ENCODE measurements at places on chromosomes 2 and 18.

GRCh38 chr2:167692936-167693335 lies 554.5 kb downstream of the STK39 start:
- no peak for DNase-seq

DNA sequence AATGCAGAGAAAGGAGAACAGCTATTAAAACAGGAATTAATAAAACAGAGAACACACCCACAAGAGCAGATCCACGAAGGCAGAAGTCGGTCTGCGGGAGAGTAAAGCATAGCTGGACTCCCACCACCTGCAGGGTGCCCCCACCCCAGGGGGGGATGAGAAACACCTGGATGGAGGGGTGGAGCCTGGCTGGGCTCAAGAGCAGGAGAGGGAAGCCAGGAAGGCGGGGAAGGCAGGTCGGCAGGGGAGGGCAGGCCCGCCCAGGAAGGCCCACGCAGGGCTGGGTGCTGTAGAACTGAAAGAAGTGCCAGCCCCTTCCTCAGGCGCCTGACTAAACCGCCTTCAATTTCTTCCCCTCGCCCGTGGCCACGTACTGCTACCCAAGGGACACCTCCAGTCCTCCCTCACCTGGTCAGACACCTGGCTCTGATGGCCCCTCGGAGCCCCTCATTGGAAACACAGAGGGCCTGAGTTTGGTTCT lies 175.4 kb downstream of the HDAC4 start:
- DNase-seq: no peak

DNA sequence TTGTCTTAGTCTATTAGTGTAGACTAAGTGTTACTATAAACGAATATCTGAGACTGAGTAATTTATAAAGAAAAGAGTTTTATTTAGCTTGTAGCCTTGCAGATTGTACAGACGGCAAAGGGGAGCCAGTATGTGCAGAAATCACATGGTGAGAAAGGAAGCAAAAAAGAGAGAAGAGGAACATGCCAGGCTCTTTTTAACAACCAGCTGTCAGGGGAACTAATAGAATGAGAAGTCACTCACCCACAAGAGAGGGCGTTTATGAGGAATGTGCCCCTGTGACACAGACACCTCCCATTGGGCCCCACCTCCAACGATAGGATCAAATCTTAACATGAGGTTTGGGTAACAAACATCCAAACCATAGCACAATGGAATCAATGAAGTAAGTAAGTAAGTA lies 20.6 kb upstream of the ZNF804A start:
- no peak for DNase-seq

- no peak for DNase-seq
These were observed 8.1 kb downstream of the SIX2 start for GRCh38 chr2:45000921-45001868.

DNA sequence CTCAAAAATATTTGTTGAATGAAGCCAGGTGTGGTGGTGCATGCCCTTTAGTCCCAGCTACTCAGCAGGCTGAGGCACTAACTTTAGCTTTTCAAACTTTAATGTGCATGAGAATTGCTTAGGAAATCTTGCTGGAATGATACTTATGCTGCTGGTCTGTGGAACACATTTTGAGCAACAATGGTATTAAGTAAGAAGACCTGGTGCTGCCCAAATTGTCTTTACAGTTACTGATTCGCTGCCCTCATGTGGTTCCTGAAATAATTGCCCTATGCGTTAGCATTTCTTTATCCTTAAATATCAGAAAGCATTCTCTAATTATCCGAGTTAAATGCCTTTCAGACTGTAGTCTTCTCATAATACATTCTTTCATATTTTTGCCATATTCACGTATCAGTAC lies 76.0 kb upstream of the SESTD1 start:
- DNase-seq: no peak

DNA sequence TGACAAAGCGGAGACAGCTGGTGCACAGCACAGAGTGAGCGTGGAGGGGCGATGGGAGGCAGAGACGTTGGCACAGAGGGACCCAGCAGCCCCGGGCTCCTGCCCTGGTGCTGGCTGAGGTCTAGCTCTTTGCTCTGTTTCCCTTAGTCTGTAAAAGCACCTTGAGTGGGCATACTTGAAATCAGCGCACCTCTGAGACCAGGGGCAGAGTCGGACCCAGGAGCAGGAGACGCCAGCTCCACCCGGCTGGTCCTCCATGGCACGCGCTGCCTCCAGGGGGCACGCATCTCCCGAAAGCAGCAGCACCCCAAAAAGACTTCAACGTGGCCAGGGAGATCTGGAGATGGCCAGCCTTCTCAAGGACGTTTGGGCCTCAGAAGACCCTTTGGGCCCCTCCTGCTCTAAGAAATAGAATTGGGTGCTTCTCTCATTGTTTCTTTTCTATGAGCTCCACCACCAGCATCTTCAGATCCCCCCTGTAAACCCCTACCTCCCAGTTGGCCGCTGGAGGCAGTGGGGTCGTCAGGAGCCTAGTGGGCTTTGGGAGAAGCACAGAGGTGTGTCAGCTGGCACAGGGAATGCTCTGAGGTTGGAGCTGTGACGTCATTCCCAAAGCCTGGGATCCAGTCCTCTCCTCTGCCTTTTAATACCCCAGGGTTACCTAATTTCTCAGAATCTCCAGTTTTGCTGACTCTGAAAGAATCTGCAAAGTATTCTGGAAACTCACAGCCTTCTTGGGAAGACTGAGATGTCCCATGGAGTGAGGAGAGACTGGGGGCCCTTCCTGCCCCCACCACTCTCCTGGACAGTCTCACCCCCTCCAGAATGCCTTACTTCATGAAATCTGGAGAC lies 58.9 kb downstream of the CIB4 start:
- no peak for DNase-seq

GRCh38 chr2:64748147-64748546 lies 94.4 kb upstream of the SERTAD2 start:
- no peak for DNase-seq

DNA sequence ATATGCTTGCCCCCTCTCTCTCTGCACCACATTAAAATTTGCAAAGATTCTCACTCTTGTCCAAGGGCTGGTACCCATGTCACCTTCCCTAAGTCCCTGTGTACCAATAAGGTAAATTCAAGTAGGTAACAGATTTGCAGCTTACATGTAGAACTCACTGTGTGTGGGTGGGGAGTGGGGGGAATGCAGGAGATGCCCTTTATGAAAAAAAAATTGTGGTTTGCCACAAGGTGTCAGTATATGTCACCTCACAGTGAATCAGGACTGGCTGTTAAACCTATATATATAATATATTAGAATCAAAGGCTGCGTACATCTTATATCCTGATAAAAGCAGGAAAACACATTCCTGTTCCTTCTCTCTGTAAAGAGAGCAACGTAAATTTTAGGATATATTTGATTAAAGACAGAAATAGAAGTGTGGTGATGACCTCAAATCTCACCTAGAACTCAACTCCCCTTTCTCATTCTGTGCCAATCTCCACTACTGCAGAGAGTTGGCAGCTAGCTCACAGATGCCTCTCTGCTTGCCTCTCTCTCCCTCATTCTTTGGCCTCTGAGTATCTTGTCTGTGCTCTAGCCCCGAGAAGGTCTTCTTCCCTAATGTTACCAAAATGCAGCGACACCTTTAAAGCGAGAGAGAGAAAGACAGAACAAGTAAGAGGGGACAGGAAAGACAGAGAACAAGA lies 536 bp downstream of the XDH start:
- DNase-seq: no peak

GRCh38 chr2:227413371-227413770 lies 25.6 kb upstream of the SCYGR1 start:
- no peak for DNase-seq

- DNase-seq: no peak
These were observed 688.4 kb upstream of the PIK3C3 start for GRCh38 chr18:41266616-41267015.

GRCh38 chr2:178128836-178129630 lies 16.8 kb downstream of the RBM45 start:
- no peak for DNase-seq

DNA sequence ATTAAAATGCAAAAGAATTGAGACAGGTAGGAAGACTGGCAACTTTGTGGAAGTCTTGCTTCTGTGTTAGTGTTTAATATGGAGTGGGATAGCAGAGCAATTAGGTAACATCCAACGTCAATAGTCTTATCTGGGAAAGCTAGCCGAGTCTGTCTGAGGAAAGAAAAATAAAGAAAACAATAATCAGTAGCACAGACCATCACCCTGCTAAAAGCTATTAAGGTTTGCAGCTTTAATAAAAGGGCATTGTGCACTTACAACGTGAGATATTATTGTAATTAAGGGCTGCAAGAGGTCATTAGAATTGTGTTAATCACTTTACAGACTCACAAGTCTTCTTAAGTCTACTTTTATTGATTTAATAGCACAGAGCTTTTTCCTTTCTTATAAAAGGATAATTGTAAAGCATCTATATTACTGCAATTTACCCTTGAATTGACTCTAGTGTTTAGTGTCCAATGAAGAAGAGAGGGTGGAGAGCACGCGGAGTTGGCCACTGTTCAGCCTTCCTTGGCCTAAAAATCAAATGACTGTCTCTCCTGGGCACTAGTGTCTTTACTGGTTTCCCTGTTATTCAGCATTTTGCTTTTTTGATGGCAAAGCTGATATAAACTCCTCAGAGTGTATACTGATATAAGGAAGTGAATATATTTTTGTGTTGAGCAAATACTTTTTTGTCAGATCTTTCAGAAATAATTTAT lies 2.0 kb downstream of the CDH7 start:
- DNase-seq: no peak

DNA sequence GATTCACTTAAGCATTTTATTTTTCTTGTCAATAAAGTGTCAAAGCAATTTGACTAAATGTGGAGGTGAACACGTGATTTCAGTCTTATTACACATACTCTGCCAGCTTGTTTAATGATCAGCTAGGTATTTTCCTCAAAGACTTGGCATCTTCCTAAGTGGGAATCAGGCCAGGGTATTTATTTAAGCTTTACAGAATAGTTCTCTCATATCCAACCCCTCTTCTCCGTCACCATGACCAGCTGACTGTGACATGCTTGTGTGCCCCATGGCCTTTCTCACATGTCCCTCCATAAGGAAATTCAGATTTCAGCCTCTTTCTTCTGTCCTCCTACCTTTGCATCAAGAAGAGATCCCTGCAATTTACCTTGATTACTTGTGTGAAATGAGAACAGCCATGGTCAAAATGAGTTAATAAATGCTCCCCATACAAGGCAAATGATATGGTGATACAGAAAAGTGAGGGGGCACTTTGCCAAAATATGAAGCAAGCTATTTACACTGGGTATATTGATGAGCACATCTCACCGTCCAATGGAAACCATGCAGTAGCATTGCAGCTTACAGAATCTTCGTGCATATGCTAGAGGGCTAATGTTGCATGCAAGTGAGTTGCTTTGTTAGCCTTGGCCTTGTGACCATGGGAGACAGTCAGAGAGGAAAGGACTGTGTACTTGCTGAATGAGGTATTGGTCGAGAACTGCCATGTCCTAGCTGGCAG lies 202.2 kb downstream of the RNF152 start:
- DNase-seq: no peak

DNA sequence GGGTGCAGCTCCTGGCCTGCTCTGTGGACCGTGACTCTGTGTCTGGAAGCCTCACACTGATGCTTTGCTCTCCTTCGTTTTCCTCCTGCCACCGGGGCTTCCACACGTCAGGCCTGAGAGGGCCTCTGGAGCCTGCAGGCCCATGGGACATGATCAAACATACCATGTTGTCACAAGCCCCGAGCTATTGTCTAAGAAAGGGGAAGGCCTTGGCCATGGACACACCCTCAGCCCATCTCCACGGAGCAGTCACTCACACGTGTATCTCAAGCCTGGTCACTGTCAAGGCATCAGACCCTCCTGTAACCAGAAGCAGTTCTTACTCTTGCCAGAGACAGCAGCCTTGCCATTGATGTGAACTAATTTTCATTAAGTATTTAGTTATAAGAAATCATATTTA lies 814.1 kb upstream of the SALL3 start:
- DNase-seq: no peak

DNA sequence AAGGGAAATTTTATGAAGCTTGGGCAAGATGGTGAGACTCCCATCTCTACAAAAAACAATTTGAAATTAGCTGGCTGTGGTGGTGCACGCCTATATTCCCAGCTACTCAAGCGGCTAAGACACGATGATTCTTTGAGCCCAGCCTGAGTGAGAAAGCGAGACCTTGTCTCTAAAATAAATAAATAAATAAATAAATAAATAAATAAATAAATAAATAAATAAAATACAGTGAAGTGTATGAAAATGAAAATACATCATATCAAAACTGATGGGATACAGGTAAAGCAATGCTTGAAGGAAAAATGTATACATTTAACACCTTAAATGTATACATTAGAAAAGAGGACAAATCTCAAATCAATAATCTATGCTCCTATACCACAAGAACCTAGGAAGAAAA lies 15.7 kb downstream of the EXOC6B start:
- DNase-seq: no peak

DNA sequence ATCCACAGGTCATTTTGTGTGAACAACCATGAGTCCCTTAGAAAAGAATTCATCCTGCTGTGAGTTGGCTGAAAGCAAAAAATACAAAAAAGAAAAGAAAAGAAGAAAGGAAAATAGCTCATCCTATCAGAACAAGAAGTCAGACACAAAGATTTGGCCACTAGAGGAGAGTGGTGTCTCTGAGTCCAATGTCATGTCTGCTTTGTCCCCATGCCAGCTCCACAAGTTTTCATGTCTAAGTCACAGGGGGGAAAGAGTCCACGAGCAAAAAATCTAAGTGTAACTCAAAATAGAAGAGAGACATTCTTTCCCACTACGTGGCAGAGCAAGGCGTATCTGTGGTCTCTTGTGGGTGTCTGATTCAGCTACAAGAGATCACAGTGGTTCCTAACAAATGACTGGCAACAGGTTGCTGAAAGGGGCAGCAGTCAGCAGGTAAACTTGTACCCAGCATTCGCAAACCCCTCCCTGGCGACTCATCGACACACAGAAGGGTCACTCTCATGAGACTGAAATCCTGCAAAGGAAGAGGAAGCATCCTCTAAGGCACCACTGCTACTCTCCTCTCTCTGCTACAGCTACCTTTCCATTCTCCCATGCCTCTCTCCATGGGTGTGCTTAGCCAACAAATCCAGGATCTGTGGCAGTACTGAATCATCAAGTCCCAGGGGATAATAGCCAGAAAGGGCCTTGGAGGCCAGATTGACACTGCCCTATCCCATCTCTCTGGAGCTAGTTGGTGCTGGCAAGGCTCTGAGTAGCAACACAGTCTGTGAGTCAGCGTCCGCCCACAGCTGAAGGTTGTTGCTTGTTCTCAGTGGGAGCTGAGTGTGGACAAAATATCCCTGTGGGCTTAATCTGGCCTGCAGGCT lies 123.0 kb upstream of the SLC39A10 start:
- peak; percentile 80 for DNase-seq

DNA sequence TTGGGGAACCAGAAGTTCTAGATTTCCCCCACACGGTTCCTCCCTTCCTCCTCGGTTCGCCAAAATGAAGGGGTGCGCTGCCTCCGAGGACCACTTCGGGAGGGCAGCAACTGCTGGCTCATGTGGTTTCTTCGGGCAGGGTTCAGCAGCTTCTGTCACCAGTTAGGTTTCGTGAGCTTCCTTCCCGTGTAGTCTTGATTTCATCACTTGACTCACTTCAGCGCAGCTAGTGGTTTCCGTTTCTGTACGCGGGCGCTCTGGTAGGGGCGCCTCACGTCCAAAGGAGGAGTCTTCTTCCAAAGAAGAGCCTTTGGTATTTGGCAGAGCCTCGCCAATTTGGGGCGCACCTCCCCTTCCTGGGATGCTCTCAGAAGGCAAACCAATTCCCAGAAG lies 485 bp upstream of the GALNT3 start:
- no peak for DNase-seq

- DNase-seq: no peak
These were observed 29.8 kb downstream of the COL6A3 start for GRCh38 chr2:237383991-237384671.

All from thoracic aorta (tissue), 2 donors.